ENCODE measurements at places on chromosomes 5 and 9. TPM values are rescaled to one million over a fixed set of nuclear protein-coding genes. Genes with fewer than 3 reads are reported as not detected.

The DAB2 gene
- total RNA-seq: 238 TPM

The HACD4 gene
- total RNA-seq: 3.0 TPM

The RNF183 gene
- not detected for total RNA-seq

The OBP2B gene
- not detected for total RNA-seq

The TLX3 gene
- not detected for total RNA-seq

Data from HFFc6 (cell line).